ENCODE measurements at places on chromosomes 1 and 21.

DNA sequence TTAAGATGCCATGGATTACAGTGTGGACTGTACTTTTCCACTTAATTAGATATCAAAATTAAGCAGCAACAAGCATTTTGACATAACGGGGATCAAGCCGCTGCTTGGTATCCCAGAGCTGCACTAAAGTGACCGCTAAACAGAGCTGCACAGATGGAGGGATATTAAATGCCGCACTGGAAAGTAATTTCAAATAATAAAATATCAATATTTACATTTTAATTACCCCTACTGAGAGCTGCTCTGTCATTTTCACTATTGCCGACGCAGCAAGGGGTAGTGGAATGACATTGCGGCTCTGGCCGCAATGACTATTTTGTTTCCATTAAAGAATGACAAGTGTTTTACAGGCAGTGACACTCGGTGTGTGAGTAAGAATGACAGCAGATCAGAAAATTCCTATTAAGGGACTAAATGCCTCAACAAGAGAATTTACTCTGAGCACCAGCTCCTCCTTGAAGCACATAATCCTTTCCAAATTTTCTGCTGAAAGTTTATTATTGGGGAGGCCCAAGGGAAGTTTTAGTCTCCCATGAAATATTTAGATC is 109.1 kb upstream of the USH2A start:
- DNase-seq = no peak

- DNase-seq = no peak
Measured at GRCh38 chr1:3350506-3351261, 103.8 kb upstream of the ARHGEF16 start.

GRCh38 chr1:104946558-104947210 is 1197.0 kb downstream of the AMY1C start:
- DNase-seq = no peak

DNA sequence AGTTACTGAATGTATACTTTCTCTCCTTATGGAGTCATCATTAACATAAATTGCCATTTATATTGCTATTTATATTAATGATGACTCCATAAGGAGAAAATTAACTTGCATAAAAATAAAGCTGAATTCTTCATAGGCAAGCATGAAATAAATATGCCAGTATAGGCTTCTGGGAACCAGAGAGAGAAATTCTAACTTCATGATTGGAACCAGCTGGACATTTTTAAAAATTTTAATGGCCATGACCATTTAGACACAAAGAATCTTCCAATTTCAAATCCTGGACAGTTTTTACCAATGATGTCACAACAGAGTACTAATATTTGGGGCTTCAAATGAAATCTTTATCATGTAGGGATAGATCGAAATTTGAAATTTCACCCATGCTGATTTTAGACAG is 268.7 kb downstream of the PTGER3 start:
- no peak for DNase-seq

DNA sequence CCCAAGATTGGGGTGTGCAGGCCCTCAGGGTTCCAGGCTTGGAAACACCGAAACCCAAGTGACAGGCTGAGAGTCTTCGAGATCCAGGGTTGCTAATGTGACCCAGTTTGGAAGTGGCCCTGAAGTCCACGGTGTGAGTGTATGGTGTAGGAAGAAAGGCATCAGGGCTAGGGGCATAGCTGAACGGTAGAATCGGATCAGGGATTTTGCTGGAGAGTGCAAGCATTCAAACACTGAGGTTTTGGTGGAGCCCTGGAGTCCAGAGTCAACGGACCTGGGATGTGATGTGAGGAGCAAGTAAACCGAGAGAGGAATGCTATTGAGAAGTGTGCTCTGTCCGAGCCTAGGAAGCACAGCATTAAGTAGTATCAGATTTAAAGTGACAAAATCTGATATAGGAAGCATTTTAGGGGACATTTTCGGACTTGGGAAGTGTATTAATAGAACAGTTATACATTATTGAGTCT is 958 bp downstream of the NFYC start:
- DNase-seq = no peak

- no peak for DNase-seq
Measured at GRCh38 chr1:52919051-52919722, 2.4 kb downstream of the ECHDC2 start.

DNA sequence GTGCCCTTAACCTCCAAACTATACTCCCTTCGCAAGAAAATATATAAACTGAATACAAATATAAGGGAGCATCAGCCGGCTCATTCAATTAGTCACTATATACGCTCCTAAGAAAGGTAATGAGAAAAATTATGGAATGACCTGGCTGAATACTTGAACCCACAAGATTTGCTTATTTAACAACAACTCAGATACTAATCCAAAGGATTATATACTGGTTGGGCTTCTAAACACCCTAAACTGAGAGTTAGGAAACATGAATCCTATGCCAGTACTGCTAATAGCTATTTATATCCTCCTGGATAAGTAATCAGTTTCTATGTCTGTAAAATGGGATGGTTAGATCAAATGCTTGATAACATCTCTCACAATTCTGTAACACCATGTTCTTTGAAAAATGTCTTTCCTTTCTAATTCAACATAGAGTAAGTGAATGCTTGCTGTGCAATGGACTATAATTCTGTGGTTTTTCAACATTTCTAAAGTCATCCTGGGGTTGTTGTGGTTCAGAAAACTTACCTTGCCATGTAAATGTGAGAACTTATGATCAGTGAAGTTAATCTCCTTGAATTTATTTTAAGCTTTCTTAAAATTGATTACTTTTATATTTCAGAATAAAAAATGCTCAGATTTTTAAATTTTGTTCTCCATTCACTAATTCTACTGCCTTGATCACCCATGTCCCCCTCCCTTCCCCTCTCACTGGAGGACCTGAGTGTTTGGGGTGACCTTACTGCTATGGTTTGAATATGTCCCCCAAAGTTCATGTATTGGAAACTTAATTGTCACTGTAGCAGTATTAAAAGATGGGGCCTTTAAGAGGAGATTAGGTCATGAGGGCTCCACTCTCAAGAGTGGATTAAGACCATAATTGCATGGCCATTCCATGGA is 14.5 kb downstream of the DUSP10 start:
- DNase-seq = no peak

GRCh38 chr1:227136210-227136820 is 182.0 kb downstream of the CDC42BPA start:
- no peak for DNase-seq

DNA sequence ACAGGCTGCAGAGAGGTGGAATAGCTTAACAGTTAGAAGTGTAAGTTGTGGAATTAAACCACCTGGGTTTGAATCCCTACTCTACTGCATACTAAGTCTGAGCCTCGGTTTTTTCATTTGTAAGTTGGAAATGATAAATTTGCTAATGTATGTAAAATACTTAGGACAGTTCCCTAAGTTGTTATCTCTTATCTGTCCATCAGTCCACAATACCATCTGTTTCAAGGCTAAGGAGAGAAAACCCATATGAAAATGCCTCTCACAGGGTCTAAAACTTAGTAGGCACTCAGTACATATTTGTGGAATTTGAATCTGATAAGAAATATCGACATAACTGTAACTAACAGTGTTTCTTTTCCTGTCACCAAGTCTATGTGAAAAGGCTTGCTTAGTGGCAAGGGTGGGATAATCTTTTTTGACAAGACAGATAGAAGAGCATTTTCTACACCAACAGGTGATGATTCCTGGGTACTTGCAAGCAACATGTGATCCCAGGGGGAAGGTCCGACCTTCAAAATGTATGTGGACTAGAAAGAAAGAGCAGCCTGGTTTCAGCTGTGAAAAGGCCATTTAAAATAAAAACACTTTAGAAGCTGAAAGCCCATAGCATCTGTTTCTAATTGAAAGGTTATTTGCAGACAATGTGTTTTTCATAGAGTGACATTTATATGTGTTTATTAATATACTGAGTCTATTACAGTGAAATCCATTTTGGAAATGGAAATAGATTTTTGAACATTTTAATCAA is 202.9 kb downstream of the HHAT start:
- DNase-seq = no peak

GRCh38 chr1:229988534-229988933 is 78.5 kb upstream of the GALNT2 start:
- DNase-seq = no peak

- no peak for DNase-seq
Measured at GRCh38 chr1:209363112-209363511, 220.4 kb upstream of the CAMK1G start.

- peak; percentile 76 for DNase-seq
Measured at GRCh38 chr21:44454747-44455523, at the start of gene LRRC3. TSS of gene LRRC3 (plus strand) at chr21:44455510. CDS start at chr21:44456645, 1,135 bp downstream.

- peak; percentile 73 for DNase-seq
Measured at GRCh38 chr1:12208764-12209494, 20.9 kb upstream of the VPS13D start.

DNA sequence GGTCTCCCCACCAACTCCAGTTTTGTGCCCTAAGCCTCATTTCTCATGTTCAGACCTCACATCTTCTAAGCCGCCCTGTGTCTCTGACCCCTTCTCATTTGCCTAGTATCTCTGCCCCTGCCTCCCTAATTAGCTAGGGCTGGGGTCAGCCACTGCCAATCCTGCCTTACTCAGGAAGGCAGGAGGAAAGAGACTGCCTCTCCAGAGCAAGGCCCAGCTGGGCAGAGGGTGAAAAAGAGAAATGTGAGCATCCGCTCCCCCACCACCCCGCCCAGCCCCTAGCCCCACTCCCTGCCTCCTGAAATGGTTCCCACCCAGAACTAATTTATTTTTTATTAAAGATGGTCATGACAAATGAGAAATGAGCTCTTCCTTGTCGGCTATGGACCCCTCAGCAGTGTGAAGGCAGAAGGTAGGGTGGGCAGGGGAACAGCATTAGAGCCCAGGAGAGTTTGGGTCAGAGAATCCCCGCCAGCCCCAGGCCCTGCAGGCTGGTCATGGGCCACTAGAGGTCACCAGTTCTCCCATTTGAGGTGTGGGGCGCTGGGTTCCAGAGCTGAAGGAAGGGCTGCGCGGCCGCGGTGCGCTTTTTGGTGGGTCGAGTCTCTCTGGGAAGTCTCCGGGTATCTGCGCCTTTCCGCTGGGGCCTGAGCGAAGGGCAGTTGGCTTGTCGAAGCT is 11.5 kb downstream of the ADAMTSL4 start:
- peak; percentile 97 for DNase-seq

GRCh38 chr1:156838972-156839371 is 19.9 kb downstream of the INSRR start:
- no peak for DNase-seq

DNA sequence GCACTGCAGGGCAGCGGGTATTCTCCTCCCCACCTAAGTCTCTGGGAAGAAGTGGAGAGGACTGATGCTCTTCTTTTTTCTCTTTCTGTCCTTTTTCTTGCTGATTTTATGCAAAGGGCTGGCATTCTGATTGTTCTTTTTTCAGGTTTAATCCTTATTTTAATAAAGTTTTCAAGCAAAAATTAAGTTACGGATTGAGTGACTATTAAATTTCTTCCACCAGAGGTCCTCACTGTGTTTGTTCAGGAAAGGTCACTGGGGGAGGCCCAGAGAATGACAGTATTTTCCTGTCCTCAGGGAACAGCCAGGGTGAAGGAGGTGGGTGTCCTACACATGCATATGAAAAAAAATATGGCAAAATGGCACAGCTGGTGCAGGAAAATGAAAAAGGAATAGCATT is 4.4 kb upstream of the ELF3 start:
- no peak for DNase-seq

DNA sequence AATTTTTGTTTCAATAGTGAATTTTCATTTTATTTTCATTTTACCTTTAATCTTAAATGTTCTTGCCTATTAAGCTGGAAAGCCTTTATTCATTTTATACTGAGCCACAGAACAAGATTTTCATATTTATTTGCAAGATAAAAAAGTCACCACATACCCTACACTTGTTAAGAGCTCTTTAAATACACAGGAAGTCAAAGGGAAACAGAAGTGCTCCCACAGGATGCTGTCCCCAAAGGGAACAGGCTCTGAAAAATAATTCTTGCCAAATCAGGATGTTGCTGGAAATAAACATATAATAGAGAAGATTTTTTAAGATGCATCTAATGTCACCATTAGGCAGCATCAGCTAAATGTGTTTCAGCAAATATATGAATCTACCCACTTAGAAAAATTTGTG is 113.6 kb downstream of the VAV3 start:
- DNase-seq = no peak

DNA sequence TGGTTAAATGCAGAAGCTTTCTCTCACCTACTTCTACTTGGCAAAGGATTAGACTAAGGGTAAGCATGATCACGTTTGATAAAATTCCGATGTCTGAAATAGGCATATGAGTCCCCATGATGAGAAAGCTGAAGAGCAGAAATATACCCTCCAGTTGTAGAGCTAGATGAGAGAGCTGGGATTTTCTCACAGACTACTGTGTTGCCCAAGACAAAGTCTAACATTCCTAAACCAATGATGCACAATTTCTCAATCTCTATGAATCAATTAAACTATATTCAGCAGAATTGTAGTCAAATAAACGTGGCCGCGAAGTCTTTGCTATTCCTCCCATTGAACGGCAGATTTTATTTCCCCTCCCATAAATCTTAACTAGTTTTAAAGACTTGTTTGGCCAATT is 699.2 kb downstream of the KCNT2 start:
- no peak for DNase-seq

DNA sequence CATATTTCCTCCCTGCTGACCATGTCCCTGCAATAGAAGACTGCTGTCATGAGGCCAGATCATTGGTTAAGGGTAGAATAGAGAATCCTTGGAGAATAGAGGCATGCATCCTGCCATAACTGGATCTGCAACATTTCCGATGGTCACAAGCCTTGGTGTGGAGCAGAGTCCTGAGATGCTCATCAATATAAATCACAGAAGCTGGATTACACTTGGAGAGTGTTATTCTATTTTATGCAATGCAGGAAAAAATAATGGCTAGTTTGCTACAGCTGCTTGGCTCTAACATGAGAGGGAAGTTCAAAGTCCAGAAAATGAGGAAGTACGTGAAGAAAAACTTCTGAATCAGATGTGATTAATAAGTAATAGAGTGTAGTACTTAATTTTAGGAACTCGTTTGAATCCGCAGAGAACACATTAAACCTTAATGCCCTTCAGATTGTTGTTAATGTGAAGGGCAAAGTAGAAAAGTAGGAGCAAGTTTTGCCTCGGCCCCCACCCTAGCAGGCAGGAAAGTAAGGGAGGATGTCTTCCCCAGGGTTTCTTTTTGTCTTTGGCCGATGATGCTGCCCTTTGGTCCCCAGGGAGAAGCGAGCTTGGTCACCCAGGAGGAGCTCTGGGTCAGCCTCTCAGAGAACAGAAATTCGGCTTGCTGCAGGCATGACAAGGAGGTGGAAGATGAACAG is 59.5 kb downstream of the KCNK1 start:
- DNase-seq = no peak

GRCh38 chr1:180415985-180416633 is 86.3 kb downstream of the ACBD6 start:
- peak; percentile 33 for DNase-seq

DNA sequence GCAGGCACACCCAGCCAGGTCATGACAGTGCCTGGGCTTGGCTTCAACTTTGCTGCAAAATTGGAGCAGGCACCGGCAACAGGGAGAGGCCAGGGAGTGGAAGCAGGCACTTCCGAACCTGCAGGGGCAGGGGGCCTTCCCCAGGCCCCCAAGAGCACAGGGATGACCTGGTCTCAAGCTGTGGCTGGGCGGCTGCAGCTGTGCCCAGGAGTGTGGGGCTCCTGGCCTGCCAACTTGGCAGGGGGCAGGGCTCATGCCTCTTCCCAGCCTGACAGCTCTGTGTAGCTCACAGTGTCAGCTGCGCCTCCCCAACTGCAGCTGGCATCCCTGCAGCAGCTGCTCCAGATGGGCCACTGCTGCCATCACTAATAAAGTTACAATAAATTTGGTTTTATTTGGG is 51.5 kb upstream of the SCYL3 start:
- DNase-seq = no peak

Data from NCI-H460 (cell line).